Stimulated activated CD8-positive, alpha-beta memory T cell treated with anti-CD3 and anti-CD28 coated beads, Interleukin-15, amount 100 ng/mL, for 48 hours (primary cell): ENCODE measurements at places on chromosomes 4 and X.

DNA sequence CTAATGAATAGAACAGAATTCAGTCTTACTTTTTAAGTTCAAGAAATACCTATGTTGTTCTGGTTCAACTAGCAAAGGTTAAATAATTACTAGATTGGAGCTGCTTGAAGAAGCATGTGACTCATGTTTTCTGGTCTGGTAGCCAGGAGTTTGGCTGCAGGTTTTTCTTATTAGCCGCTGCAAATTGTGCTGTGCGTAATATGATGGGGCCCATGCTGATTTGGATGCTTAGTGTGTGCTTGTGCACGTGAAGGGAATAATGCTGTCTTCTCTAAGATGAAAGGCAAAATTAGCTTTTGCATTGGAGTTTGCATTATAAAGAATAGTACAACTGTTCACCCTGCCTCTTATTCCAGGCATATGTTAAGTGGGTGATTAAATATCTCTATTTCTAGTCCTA is 219.6 kb downstream of the SNCA start:
- DNase-seq, result no peak

- DNase-seq, result no peak
Measured at GRCh38 chr4:111943796-111944203, 201.5 kb upstream of the FAM241A start.

DNA sequence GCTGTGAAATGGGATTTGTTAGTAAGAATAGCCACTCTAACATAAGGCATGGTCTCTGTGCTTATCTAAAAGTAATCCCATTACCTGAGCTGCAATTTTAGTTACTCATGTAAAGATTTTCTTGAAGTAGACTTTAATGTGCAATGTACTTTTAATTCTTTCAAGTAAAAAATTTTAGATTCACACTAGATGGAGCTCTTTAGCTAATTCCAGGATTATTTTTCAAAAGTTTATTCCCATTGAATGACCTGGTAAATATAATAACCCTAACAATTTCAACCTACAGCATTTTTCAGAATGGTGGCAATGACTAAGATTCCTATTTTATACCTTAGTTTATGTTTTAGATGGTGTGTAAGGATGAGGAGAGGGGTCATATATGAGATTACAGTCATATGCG is 18.1 kb downstream of the USP38 start:
- DNase-seq, result no peak

GRCh38 chrX:107628662-107629539 is 591 bp downstream of the PRPS1 start:
- DNase-seq, result peak; percentile 23

DNA sequence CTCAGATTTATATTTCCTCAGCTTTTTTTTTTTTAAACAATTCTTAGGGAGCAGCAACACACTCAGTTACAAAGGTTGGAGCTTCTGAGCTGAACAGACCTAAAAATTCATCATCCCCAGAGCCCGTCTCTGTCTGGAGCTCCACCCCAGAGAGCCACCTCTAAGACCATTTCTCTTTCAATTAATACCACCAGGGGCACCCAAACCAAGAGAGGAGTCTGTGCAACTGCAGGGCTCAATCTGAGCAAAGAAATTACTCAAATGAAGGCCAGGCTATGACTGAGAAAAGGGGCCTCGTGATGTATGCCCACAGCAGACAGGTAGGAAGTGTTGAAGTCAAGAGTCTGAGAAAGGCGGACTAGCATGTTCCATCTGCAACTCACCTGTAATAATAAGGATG is 95.5 kb downstream of the C4orf51 start:
- no peak for DNase-seq

DNA sequence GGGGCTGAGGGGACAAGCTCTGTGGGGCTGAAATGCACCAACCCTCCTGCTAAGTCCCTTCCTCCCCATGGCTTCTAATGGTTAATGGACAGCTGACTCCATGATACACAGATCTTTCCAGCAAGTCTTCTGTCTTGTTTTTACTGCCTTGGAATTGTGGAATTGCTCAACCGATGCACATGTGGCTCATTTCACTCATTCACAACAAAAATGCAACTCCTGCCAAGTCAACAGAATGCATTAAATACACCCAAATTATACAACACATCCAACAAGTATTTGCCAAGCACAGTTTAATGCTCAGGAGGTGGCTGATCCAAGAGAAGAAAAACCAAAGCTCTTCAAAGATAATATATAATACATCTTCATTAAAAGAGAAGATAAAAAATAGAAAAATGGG is 61.9 kb upstream of the PAGE4 start:
- no peak for DNase-seq

GRCh38 chr4:143653031-143653430 is 47.4 kb downstream of the FREM3 start:
- DNase-seq, result no peak

DNA sequence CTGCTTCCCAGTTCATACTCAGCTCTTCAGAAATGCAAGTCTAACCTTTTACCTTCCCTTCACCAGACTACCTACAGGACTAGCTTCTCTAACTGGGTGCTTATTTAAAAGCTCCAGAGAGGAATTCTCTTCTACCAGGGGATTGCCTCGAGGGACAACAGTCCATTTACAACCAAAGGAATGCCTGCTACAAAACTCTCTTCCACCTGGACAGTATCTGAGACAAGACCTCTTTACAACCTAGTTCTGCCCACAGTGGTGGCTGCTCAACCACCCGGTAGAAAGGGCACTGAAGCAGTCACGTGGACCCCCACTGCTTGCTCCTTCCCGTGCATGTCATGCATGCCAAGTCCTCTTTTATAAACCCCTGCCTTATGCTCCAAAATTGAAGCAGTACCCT is 158.1 kb upstream of the ANXA10 start:
- DNase-seq, result no peak

- DNase-seq, result no peak
Measured at GRCh38 chr4:170079981-170080380, 9.8 kb downstream of the AADAT start.

GRCh38 chr4:14743172-14743571 is 259.1 kb upstream of the CPEB2 start:
- no peak for DNase-seq

DNA sequence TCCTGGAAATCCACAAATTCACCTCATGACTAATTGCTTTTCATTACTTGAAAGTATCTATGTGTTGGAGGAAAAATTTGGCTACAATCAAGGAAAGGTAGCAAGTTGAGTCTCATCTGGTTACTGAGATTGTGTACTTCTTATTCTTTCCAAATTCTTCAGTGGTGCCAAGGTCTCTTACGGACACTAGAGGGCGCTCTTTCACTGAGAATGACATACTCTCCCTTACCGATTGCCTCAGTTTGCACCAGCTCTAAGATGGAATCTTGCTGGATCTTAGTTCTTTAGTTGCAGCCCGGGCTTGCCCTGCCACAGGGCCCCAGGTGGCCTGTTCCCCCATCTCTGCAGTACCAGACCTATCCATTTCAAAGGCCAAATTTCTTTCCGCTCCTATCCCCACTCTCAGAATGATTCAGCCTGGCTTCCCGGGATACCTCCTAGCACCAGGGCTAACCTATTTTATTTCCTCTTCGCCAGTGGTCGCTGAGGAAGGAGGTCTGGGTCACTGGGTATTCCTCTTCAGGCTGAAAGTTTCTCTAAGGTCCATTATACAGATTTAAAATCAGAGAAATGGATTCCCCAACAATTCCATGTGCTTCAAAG is 24.6 kb upstream of the GPR50 start:
- no peak for DNase-seq

DNA sequence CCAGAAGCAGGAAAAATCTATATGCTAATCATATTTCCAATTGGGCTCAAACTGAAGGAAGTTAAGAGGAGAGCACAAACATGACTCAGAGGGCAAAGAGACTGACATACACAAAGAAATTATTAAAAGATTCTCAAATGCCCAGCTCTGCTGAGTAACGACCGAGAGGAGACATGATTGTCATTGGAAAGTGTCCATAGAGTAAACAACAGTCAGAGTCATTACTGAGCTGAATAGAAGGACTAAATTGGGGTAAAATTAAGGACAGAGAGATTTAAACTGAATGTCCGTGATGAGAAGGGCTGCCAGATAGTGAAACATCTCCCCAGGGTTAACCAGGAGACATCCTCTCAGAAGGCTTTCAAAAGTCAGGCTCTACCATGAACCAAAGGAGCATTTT is 111.2 kb upstream of the GALNT7 start:
- DNase-seq, result no peak

DNA sequence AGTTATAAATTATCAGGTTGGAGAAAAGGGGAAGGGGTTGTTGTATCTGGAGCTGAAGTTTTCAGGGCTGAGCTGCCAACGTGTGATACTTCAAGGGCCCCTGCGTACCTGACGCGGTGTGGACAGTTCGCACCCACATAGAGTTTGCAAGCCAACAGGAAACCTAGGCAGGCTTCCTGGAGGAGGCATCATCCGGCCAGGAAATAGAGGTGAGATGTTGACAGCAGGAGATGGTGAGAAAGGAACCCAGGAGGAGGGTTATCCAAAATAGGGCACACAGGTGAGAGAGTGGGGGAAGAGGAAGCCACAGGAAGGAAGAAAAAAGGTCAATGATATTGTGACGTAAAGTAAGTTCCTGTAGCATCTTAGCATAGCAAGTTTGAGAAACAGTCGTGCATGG is 127.2 kb downstream of the DHRSX start:
- DNase-seq, result no peak

GRCh38 chr4:170777663-170778062 is 687.9 kb upstream of the AADAT start:
- DNase-seq, result no peak

- no peak for DNase-seq
Measured at GRCh38 chr4:162056990-162057389, 106.8 kb downstream of the FSTL5 start.

GRCh38 chr4:129144755-129145206 is 48.8 kb downstream of the C4orf33 start:
- DNase-seq, result no peak

DNA sequence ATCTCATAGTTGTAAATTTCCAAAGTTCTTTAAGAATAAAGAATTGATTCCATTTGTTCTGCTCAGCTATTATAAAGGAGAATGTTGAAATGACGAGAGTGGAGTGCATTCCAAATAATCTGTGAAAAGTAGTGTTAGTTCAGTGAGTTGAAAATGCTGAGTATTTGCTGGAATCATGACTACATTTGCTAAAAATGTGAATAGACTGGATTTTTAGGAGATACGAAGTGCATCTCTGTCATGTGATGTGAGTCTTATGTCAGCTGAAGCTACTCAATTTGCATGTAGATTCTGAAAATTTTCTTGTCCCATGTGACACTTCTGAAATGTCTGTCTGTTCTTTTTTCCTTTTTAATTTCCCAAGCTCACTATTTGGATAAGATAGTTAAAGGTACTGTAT is 206.0 kb downstream of the DCTD start:
- no peak for DNase-seq

DNA sequence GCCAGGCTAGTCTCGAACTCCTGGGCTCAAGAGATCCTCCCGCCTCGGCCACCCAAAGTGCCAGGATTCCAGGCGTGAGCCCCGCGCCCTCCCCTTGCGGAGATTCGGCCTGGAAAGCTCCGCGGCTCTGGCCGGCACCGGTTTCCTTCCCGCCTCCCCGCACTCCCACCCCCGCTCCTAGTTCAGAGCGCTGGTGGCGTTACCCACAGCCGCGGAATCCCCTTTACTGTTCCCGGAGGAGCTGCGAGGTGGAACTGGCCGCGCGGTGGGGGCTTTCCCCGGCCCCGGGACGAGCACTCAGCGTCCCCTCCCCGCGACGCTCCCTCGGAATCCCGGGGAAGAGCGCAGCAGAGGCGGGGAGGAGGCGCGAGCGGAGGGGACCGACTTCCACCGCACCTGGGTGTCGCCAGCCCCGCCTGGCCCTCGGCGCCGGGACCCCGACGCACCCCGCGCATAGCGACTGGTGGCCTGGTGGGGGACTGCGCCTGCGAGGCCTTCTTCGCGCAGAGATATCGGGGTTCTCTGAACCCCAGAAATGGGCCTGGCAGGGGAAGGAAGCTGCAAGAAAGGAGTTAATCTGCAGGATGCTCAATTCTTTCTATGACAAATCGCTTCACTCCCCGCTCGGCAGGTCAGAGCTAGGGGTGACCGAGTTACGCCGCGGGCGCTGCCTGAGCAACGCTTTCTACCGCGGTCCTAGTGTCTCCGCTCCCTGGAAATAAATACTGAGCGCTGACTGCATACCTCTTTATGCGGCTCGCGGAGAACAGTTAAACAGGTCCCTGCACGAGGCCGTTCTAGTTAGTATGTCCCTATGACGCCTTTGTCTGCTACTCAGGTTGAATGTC is 14.6 kb upstream of the SLC25A4 start:
- no peak for DNase-seq
